ENCODE measurements at places on chromosomes 11 and 22.
A peak's percentile ranks its signal among the peaks of the same experiment; 100 is the strongest.

DNA sequence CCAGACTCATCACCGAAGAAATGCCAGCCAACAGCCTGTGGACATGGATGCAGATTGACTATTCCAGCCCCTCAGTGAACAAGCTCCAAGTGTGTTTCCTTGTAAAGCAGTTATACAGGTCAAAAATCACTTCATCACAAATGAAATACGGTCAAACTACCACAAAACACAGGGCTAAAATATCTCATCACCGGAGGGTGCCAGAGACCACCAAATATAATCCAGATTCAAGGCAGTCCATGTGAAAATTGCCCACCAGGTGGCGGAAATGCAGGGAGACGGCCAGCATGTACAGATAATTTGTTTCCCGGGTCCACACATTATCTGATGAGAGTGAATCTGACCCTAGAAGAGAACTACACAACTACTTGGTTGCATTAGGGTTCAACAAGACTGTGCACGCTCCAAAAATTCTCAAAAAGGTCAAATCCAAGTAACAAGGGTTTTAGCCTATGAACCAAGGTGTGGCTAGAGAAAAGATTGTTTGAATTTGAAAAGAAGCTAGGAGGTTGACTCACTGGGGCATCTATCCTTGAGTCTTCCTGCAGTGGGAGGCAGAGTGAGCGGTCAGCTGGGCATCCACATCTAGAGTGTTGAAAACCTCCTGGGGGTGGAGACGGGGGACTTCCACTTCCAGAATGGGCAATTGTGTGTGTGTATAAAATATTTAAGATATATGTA is 71.7 kb downstream of the IGLL5 start:
- DNase-seq: peak; percentile 85

GRCh38 chr11:58617976-58618557 is 4.4 kb upstream of the CNTF start:
- DNase-seq: no peak

- DNase-seq: peak; percentile 67
Measured at GRCh38 chr11:1837171-1838076, 1.4 kb upstream of the TNNI2 start.

DNA sequence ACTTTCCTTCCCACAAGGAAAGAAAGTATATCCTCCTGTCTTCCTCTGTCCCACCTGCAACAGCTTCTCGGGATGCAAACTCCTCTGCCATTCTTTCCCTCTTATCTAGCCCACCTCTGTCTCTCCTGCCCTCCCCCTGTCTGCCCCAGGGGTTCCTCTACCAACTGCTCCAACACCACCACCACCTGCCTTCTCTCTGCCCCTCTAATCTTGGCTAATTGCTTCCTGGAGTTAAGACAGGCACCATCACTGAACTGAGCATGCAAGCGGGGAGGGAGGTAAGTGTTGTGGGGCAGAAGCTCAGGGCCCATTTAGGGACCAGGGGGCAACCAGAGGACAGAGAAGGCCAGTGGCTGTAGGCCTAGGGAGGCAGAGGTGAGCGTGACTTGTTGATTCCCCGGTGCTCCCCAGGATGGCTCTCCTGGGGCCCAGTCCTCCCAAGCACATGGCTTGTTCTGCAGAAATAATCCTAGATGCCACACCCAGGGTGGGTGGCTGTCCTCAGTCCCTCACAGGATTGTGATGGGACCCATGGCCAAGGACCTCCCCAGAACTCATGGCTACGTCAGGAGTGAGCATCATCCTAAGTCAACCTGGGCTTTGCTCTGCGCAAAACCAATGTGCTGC is 111.1 kb downstream of the TP53I11 start:
- DNase-seq: no peak

DNA sequence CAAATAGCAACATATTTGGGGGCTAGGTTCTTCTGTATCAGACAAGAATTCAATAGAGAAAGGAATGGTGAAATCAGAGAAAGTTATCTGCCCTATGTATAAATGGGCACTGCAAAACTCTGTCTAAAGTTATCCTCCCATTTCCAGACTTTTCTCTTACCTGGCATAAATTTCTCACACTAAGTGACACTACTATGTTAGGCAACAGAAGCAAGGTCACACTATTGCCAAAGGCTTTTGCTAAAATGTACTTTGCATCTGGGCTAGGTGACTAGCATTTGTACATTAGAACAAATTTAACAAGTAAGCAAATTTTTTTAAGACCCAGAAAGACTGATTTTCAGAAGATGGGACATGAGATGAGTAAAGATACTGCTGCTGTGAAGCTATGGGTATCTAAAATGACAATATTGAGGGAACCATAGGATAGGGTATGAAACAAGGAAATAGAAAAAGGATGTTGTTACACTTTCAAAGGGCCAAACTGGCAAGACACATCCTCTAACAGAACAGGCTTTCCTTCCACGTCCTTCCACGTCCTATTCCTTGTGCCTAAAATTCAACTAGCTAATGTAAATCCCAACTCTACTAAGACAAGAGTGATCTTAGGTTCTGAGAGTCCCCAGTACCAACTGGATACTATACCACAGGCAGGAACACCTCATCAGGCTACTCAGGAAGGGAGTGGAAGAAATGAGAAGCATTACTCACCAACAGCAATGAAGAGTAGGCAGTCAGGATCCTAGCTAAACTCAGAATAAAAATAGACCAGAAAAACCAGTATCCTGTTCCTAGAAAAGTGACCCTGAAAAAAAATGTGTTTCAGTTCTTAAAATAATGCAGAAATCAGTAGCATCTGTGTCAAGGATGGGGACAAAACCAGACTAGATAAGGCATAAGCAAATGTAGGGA is 22.6 kb downstream of the GDPD4 start:
- no peak for DNase-seq
